Activated CD4-positive, alpha-beta T cell treated with anti-CD3 and anti-CD28 coated beads for 48 hours (primary cell): ENCODE measurements at places on chromosomes 3 and 15.

- DNase-seq: no peak
These were observed 35.6 kb downstream of the ALCAM start for GRCh38 chr3:105402287-105402801.

GRCh38 chr3:72380711-72381493 lies 467.3 kb downstream of the SHQ1 start:
- DNase-seq: no peak

DNA sequence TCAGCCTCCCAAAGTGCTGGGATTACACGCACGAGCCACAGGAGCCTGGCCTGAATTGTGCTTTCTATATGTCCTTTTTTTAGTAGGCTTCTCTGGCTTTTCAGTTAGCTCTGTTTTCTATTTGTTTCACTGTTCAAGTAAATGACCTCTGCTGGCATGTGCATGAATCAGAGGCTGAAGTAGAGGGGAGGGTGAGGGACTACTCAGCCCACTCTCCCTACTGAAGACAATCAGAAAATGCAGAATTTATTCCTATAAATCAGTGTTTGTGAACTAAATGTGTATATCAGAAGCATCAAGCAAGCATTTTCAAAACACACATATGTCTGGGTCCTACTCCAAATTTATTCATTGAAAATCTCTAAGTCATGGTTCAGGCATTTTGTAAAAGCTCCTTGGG lies 45.0 kb downstream of the ZMAT3 start:
- no peak for DNase-seq

DNA sequence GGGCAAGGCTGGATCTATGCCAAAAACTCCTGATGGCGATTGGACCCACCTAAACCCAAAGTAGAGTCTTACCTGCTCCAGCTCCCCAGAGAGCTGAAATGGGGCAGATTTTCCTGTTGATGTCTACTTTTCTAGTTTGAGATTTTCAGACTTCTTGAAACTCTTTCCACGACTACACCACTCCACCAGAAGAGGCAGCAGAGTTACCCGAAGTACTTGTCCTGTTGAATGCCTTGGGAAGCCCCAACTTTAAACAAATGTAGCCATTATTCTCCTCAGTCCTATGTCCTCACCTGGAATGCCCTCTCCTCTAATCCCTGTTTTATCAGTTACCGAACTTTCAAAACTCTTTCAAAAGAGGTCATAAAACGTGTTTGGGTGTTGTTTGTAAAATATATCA lies 843.8 kb downstream of the VGLL3 start:
- DNase-seq: no peak

DNA sequence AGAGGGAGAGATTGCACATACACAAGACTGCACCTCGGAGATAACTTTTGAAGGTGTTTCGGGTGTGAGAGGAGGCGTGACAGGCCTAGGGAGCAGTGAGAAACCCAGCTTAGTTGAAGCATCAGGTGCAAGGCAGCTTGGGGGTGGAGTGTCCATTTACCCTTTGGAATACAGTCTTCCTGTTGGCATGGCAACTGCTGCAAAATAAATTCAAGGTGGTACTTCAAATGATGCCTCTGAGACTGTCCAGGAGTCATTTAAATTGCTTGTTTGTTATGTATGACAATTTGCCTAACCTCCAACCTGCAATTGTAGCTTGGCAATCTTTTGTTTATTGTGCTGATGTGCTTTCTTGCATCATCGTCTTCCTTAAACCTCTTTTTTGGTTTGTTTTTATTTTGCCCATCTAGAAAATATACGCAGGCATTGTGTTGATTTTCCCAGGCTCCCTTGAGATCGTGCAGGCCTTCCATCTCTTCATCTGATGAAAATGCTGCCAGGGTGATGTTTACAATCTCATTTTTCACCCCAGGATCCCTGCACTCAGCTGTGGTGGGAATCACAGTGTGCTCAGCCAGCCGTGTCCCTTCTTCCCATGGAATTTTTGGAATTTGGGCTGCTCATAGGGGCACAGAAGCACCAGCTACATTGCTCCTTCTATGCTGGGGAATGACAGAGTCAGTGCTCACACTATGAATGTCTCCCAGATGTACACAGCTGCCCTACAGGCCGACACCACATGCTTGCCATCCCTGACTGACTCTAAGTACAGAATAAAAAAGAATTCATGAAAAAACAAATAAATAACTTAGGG lies 583.1 kb upstream of the CFAP20DC start:
- DNase-seq: no peak
